ENCODE measurements at places on chromosomes 16 and 17. TPM values are rescaled to one million over a fixed set of nuclear protein-coding genes. Genes with fewer than 3 reads are reported as not detected.

DNA sequence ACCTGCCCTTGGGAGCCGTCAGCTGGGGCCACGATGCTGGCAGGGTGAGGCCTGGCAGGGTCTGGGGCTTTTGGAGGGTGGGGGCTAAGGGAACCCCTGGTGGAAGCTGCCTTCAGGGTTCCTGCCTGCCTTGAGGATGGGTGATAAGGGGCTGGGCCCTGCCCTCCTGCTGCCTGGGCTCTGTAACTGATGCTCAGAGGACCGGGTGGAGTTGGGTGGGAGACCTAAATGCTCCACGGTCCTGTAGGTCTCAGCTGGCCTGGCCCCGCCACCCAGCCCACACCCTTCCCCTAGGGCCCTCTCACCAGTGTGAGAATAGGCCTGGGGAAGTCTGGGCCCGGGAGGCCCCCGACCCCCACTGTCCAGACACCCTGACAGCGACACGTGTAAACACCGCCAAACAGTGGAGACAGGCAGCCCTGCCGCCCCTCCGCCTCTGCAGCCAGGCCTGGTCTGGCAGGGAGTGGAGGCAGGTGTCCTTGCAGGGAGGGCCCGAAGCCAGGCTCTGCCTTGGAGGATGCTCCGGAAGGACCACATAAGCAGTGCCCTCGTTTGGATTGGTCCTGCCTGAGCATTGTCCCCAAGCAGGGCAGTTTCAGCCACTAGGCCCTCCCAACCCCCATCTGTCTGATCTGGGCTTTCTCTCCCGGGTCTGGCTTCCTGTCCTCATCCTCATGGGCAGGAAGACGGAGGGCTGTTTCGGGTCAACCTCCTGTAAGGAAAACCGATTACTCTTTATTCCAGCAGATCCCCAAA, 6.5 kb upstream of the BAHCC1 start:
- no peak for DNase-seq

DNA sequence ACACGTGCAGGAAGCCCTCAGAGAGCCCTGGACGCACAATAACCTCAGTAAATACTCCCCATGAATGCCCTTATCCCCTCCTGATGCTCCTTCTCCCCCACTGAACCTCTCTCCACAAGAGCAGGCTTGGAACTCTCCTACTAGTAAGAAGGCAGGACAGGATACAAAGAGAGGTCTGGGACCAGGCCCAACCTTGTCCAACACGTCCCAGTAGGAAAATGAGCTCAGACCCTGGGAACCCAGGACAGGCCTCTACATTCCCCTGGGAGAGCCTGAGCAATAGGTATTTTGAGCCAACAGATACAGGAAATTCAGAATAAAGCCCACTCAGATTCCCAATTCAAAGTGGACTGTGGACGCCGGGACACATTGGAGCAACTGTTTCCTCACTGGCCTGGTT, 19.2 kb downstream of the ZNF423 start:
- DNase-seq: no peak

GRCh38 chr17:78622491-78623265, 45.5 kb upstream of the DNAH17 start:
- no peak for DNase-seq

DNA sequence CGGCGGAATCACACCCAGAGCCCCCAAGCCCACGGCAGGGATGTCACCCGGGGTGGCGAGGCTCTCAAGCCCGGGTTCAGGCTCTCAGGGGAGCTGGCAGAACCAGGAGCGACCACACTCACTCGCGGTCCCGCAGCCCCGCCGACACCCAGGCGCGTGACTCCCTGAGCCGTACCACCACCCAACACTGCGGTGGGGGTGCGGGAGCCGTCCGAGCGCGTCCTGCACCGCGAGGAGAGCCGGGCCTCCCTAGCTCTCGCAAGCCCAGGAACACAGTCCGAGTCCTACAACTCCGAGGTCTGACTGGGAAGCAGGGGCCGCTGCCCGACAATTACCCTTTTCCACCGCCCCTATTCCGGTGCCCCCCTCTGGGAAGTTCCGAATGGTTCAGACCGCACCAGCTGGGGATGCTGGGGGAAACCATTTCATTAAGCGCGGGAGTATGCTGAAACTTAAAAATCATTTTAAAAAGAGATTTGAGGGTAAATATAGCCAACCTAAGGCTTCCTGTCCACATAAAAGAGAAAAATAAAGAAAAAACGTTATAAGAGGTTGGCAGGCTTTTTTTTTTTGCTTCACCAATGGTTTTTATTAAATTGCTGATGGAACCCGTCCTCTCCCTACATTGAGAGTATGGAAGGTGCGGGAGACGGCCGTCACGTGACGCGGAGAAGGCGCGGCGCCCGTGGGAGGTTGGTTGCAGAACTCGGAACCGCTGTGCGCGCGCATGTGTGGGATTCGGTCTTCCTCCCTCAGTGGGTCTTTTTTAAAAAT, at the start of gene FLCN:
TSS of gene FLCN (minus strand) at position 143 of the 774 bp plus-strand sequence. CDS start 9,031 bp downstream, outside the sequence.
- peak; percentile 89 for DNase-seq

DNA sequence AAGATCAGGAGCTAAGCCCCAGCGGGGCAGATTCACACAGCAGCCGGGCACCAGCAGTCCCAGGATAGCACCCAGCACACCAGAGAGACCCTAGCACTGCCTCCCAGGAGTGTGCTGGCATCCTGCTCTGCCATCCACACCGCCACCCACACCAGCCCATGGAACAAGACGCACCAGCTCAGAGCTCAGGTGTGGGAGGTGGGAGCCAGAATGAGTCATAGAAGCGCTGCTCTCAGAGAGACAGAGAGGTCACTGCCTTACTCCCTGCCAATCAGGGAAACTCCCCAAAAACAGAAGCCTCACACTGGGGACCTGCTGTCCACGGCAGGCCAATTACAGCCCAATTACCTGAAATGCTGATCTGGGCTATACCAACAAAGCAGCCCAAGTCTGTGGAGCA, 64.9 kb downstream of the CDYL2 start:
- DNase-seq: no peak

DNA sequence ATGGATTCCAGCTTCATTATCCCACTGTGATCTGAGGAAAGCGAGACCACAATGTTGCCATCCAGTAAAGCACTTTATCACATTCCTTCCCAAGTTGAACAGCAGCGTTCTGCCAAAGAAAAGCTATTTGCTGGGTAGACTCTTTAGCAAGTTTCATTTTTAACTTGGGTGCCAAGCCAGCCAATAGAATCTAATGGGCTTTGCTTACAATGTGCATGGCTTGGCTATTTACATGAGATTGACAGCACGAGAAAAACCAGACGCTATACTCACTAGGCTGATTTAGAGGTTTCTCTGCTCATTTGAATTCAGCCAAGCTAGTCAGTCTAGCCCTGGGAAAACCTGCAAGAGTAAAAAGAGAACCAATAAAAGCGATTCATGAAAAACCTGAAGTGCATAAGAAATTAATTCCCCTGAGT, 108.9 kb downstream of the CDH13 start:
- no peak for DNase-seq

GRCh38 chr16:87320510-87321227, 3.5 kb upstream of the C16orf95 start:
- no peak for DNase-seq

Gene PCGF2
- not detected for total RNA-seq

Gene TPSAB1
- not detected for total RNA-seq

Gene PRCD
- total RNA-seq: 5.5 TPM

Gene KIF19
- not detected for total RNA-seq

Gene ARHGAP27
- 64.5 TPM for total RNA-seq
